ENCODE measurements at places on chromosomes 3 and 15.

DNA sequence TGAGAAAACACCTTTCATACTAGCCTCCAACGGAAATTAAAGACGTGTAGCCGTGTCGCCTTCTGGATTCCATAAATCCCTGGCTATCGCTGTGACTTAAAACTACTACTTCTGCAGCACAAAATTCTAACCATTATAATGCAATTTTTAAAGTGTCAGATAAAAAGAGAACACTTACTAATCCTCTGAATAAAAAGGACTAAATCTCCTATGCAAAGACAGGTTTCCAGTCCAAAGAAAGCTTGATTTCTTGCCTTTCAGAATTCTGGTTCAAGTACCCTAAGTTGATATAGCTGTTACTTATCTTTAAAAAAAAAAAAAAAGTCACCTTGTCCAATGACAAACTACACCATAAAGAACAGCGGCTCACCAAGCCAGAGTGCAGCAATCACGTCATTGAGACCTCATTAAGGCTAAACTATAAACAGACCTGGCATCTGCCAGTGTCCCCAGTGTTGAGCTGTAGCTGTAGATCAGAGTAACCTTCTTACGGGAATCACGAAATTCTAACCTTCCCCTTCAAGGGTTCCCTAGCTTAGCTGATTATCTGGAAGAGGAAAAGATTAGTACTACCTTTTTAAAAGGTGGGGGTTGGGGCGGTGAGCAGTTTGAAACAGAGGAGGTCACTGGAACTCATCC lies 2.2 kb downstream of the ABCC5 start:
- DNase-seq, result no peak

GRCh38 chr3:25594007-25594502 lies 70.7 kb downstream of the TOP2B start:
- DNase-seq, result peak; percentile 39

GRCh38 chr15:45441686-45442085 lies 63.3 kb upstream of the GATM start:
- DNase-seq, result no peak

DNA sequence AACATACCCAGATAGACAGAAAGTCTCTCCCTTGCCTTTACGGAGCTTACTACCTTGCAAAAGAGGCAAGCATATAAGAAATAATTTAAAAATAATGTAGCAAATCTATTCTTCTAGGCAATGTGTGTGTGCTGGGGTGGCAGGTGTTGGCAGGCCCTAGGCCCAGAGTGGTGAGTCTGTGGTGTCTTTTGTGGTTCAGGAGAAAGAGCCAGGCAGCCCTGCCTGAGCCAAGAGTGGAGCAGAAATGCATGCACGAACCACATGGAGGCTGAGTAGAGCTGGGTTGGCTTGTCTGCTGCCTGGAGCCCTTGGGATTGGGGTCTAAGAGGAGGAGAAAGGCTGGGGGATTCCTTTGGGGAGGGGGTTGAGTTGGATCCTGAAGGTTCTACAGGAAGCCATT lies 70.2 kb upstream of the MYZAP start:
- DNase-seq, result no peak

DNA sequence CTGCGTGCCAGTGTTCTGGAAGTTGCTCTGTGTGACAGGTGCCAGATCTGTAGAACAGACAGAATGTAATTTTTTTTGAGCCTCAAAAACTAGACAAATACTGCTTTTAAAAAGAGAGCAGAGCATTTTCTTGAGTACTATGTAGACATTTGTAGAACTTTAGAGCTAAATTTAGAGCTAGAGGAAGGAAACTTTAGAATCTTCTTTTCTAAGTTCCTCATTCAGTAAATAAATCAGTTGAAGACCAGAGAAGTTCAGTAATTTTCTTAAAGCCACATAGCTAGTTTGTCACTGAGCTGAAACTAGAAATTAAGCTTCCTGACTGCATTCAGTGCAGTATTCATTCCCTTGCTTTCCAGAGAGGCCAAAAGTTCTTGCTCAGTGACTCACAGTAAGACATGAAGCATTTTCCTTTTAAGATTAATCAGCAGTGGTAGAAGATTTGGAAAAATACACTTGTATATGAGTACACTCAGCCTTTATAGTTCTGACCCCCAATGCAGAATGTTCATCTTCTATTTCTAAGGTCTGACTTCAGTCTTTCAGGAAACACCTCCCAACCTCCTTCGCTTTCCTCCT lies 83.6 kb upstream of the TSEN2 start:
- no peak for DNase-seq

All from left renal pelvis (tissue), 4 donors.